ENCODE measurements at places on chromosomes 16 and 17. TPM values are rescaled to one million over a fixed set of nuclear protein-coding genes. Genes with fewer than 3 reads are reported as not detected.

Gene SPATA32
- 0.28 TPM for total RNA-seq

Gene RNF43
- total RNA-seq, result 0.95 TPM

Gene KRT15
- total RNA-seq, result not detected

Gene TMEM94
- 69.5 TPM for total RNA-seq

Gene CHST5
- total RNA-seq, result 0.09 TPM

GRCh38 chr16:23974223-23974622, 138.4 kb downstream of the PRKCB start:
- no peak for DNase-seq
- H3K27ac ChIP-seq, result no peak overlapping the region
- H3K36me3 ChIP-seq, result peaks cover 8% of the 10 kb centered on the region
- no peaks in the 10 kb centered on the region for H3K27me3 ChIP-seq
- peaks cover 32% of the 10 kb centered on the region for H3K4me1 ChIP-seq

GRCh38 chr17:35189291-35189690, 4.9 kb downstream of the SLC35G3 start:
- peaks cover 41% of the 10 kb centered on the region for H3K4me1 ChIP-seq
- DNase-seq, result no peak
- no peaks in the 10 kb centered on the region for H3K27me3 ChIP-seq

GRCh38 chr17:66432411-66432957, 130.1 kb downstream of the PRKCA start:
- peak overlapping the region; percentile 16 for H3K27ac ChIP-seq
- peaks cover 55% of the 10 kb centered on the region for H3K4me1 ChIP-seq
- H3K4me3 ChIP-seq, result no peak overlapping the region
- H3K36me3 ChIP-seq, result peaks cover 7% of the 10 kb centered on the region
- no peak for DNase-seq

DNA sequence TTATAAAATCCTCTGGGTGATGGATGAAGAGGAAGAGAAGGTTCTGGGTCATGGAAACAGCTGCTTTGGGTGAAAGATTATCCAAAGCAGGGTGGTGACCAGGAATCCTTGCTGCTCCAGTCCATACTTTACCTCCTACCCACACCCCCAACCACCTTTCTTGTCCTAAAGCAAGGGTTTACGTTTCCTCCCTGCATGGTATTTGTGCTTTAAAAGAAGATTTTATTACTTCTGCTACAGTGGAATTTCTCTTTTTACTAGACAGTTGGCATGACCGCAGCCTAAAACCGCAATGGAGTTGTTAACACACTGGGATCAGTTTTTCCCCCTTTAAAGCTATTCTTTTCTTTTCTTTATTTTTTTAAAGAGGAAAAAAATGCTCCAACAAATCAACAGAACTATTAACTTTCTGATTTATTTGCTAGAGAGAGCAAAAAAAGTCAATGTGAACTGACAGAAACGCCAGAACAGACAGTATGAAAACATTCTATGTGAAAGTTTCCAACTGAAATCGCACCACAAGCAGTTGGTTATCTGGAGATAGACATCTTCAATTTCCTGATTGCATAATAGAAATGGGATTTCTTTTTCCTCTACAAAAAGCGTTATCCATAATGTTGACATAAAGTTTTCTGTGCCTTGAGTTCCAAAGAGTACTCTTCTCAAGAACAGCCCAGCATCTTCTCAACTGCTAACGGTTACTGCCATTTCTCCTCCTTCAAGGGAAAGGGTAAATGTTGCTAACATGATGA, 236.0 kb downstream of the IRX3 start:
- H3K4me1 ChIP-seq, result no peaks in the 10 kb centered on the region
- no peak for DNase-seq
- H3K27ac ChIP-seq, result no peak overlapping the region
- no peaks in the 10 kb centered on the region for H3K27me3 ChIP-seq
- H3K36me3 ChIP-seq, result no peaks in the 10 kb centered on the region
- no peak overlapping the region for H3K4me3 ChIP-seq

GRCh38 chr16:17437981-17438380, 32.8 kb downstream of the XYLT1 start:
- H3K27me3 ChIP-seq, result no peaks in the 10 kb centered on the region
- peaks cover 42% of the 10 kb centered on the region for H3K4me1 ChIP-seq
- no peak for DNase-seq
- no peak overlapping the region for H3K27ac ChIP-seq
- H3K4me3 ChIP-seq, result no peak overlapping the region

Data from activated CD4-positive, alpha-beta T cell treated with anti-CD3 and anti-CD28 coated beads, Interleukin-2, amount 10 ng/mL, durations not matched to agents 24 days and 14 days (primary cell).